ENCODE measurements at places on chromosomes 3 and 15.

DNA sequence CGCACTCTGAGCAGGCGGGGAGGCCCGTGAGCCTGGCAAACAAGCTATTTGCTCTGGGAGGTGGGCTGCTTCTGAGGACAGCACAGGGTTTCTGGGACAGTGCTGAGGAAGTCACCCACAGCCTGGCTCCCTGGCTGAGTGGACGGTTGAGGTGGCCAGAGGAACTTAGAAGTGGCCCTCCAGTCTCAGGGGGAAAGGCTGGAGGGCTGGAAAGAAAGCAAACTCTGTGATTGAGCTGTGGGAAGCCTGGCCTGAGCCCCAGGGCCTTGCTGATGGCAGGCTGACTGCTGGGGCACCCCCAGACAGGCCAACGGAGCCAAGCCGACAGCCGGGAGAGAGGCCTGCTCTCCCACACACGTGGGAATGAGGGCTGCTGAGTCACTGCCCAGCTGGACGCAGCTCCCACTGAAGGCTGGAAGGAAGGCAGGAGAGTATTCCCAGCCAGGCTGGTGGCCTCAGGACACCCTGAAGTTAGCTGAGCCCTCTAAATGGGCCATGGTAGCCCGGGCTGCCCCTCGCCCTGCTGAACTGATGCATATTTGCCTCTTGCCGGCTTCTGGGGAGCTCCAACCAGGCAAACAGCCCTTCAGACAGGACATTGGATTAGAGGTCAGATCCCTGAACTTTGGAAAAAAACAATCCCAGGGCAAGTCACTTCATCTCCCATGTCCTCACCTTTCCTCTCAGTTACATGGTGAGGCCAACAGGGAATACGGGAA lies 98.0 kb upstream of the TLE3 start:
- DNase-seq, result peak; percentile 79

GRCh38 chr3:125366132-125366531 lies 9.0 kb downstream of the ZNF148 start:
- no peak for DNase-seq

DNA sequence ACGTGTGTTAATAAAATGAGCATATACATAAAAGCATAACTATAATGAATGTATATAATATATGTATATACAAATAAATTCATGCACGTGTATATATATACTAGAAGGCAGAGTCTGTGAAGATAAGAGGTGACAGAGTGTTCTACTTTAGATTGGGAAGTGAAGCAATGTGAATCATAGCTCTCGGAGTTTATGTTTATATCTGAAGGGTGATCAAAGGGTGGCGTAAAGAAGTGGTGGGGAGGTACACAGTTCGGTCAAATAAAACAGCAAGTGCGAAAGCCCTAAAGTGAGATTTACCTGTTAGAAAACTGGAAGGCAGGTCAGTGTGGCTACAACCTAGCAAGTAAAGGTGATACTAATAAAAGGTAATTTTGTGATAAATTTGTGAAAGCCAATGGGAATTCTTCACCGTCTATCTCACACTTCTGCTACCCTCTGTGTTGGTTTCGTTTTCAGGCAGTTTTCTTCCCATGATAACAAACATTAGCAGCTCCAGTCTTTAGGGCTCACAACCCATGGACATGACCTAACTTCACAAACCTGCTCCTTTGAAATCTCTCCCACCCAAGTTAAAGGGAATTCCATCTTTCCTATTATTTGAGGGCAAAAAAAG lies 46.7 kb upstream of the BCHE start:
- DNase-seq, result no peak

DNA sequence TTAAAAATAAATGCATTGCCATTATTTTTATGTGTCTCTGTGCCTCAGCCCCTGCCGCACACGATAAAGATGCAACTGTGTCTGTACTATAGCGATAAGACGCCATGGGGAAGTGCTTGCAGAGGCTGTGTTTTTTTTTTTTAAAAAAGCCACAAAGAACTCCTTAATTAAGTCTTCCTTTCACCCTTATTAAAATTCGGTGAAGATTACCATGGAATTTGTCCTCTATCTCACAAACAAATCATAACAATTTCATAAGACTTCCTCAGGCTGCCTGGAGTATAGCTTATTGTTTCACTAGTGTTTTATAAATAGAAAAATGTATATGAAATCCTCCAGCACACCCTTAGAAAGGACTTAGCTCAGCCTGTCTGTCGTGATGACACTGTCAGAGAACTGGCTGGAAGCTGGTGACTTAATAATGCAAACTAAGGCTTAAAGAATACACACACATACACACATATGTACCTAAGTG lies 374.8 kb upstream of the SLCO3A1 start:
- no peak for DNase-seq

- DNase-seq, result no peak
Observed at GRCh38 chr3:45599984-45600650, 5.6 kb downstream of the LIMD1 start.

- peak; percentile 36 for DNase-seq
Observed at GRCh38 chr15:81575436-81576123, 201.6 kb upstream of the TMC3 start.

DNA sequence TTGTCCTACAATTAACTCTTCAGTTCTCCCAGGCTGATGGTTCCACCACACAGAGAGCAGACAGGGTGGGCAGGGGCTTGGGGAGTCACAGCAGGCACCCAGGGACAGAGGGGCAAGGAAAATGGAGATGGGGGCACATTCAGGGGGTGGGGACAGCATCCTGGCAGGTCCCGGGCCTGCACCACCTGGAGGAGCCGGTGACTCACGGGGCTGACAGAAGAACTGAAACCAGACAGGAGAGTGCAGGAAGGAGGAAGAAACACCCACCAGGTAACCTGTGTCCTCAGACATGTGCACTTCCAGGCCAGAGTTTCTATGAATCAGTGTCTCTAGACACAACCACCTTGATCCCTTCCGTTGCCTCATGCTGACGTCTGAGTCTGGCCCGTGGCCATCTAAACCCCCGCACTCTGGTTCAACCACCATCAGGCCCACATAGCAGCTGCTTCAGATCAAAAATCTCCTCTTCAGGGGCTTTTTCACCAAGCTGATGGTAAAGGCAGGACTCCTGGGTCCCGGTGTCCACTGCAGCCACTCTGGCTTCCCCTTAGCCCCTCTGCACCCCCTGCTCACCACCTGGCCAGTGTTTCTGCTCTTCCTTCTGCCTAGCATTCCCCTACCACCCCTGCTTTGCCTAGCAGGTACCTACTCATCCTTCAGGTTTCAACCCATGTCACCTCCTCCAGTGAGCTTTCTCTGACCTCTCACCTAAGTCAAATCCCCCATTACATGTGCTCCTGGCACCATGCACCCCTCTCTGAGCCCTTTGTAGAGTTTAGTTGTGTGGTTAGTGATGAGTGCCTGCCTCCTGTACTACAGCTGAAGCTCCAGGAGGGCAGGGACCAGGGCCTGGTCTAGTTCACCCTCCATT lies 16.5 kb upstream of the CYP11A1 start:
- DNase-seq, result no peak

GRCh38 chr15:43125100-43125661 lies 8.2 kb upstream of the TMEM62 start:
- DNase-seq, result no peak

DNA sequence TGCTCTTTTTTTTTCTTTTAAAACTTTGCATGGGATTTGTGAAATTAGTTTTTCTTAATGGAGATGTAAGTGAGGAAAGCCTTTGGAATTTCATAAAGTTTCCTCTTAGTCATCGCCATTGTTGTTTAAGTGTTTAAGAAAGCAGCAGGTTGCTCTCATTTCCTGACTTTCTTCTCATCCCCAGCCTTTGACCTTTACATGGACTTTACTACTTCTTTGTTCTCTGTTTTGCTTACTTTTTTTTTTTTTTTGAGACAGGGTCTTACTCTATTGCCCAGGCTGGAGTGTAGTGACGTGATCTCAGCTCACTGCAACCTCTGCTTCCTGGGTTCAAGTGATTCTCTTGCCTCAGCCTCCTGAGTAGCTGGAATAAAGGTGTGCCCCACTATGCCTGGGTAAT lies 38.6 kb downstream of the FBXL2 start:
- no peak for DNase-seq

- DNase-seq, result no peak
Observed at GRCh38 chr3:150308481-150309256, 99.4 kb upstream of the TSC22D2 start.

DNA sequence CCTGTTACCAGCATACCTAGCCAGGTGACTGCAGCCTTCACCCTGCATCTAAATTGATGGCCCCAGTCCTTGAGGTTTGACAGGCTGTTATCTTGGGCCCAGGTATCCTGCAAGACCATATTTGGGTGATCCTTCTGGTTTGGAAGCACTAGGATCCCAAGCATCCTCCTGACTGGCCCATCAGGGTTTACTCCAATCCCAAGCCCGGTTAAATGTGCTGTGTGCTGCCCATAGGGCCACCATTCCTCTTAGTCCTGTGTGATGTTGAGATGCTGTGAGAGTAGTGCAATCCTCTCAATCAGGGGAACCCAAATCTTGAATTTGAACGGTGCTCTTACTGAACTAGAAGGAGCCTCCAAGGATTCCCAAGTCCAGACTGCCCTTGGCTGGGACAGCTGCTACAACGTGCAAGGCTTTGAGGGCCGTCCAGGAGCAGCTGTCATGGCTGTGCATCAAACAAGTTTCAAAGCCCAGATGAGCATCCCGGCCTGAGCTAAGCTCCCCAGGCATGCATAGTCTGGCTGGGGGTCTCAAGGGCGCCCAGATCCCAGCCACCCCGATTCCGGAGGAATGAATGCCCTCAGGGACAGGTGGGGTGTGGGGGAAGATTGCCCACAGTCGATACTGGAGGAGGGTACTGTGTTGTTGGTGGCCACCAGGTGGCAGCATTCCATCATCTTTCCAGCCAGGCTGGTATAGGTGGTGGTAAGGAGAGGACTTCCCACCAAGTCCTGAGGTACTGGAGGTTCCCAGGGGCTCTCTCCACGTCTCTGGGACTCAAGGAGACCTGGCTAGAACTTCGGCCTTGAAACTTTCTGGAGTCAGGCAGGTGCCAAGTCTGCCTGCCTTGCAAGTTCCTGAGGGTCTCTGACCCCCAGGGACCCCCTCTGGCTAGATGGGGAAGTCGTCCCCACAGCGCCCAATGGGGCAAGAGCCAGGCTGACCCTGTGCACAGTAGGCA lies 32.6 kb downstream of the RBM5 start:
- DNase-seq, result peak; percentile 43

DNA sequence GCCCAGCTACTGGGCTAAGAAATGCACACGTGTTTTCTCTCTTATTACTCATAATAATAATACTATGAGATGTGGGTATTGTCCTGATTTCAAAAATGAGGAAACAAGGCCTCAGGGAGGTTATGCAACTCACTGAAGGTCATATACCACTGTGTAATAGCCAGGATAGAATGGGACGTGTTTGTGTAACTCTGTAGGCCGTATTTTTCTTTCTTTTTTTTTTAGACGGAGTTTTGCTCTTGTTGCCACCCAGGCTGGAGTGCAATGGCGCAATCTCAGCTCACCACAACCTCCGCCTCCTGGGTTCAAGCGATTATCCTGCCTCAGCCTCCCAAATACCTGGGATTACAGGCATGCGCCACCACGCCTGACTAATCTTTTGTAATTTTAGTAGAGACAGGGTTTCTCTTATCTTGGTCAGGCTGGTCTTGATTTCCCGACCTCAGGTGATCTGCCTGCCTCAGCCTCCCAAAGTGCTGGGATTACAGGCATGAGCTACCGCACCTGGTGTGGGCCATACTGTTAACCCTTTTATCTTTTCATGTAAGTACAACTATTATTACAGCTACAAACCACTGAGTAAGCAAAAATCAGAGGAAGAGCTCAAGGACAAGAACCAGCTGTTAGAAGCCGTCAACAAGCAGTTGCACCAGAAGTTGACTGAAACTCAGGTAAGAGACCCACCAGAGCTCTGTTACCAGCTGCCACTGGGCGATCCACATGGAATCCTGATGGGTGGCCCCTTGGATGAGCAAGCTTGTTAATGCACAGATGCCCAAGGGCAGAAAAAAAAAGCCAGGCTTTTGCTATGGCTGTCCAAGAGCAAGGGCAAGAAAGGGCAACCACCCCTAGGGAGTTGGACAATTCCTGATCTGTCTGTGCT lies 6.7 kb downstream of the KNSTRN start:
- no peak for DNase-seq

DNA sequence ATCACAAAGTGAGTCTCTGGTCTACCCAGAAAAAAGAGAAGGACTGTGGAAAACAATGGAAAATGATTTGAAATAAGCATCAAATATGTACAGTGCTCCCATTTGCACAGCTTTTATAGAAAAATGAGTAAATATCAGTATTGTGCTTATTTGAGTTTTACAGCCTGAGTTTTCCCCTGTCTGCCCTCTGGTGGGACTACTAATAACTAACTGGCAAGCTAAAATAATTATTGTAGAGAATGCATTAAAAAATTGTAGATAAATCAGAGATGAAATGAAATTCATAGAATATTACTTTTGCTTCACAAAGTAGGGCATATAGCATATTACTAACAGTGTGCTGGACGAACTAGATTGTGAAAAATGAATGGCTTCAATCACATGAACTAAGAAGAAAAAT lies 287.1 kb downstream of the NAALADL2 start:
- no peak for DNase-seq

DNA sequence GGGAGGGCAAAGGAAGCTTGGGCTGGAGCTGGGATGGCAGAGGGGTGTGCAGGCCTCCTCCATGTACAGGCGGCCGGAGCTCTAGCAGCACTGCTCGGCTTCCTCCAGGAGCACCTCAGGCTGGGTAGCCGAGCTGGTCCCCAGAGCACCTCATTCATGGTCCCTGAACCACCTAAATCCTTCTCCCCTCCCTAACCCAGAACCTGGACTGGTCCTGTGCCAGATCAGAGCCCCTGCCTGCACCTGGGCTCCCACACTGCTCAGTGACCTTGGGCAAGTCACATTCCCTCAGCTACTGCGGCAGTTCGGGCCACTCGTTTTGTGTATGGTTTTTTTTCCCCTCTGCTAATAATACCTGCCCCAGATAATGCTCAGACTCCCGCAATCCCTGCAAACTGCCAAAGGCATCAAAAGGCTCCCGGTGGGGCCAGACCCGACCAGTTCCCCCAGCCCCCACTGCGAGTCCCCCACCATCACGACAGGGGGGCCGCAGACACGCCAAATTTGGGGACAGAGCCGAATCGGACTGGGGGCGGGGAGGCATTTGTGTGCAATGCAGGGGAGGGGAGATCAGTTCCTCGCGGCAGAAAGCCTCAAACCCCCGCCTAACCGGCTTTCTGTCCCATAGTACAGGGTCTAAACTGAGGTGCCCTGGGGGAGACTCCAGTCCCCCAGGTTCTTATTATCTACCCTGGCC lies 1.3 kb downstream of the SEMA7A start:
- DNase-seq, result no peak

- DNase-seq, result no peak
Observed at GRCh38 chr3:133506215-133506901, 67.1 kb upstream of the CDV3 start.

DNA sequence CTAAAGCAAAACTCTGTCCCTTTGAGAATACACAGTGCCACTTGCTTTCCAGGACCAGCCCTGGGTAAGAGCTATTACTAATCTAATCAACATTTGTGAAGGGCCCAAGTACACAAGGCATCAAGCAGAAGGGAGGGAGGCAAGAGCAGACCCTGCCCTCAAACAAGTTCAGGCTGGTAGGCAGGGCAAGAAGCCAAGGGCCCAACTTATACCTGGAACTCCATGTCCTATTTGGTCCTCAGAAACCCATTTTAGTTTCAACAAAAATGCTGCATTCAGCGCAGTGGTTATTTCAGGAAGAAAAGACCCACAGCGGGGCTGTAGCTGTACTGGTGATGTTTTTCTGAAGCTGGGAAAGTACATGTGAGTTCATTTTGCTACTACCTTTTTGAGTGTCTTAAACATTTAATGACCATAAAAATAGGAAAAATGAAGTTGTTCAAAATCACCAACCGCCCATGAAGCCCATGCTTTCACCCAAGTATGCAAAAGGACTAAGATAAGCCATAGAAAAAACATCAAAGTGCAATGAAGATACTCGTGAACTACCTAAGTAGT lies 2.8 kb downstream of the RPS17 start:
- no peak for DNase-seq
